ENCODE measurements at places on chromosomes 6 and 20.

- no peak for DNase-seq
Measured at GRCh38 chr20:24747010-24747712, 201.9 kb upstream of the CST7 start.

DNA sequence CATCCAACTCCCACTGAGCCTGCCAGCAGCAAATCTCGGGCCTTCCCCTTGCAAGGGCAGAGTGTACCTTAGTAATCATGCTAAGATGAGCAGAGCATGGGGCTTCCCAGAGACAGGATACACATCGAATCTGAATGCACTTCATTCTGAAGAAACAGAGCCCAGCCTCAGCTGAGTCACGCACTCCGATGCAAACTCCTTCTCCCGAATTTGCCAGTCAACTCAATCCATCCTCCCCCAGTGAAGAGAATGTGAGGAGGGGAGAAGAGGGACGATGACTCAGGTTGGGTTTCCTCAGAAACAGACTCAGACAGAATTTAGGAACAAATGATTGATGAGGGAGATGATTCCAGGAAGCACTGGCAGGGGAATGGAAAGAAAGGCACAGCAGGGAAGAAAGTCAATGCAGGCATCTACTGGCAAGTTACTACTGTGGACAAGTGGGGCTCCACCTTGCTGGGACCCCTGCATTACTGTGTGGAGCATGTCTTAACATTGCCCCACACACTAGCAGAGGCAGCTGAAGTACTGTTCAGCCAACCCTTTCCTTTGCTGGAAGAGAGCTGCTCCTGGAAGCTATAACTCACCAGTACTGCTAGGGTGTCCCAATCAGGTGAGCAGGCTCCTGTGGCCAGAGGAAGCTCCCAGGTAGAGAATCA, 251.6 kb downstream of the ADGB start:
- no peak for DNase-seq

DNA sequence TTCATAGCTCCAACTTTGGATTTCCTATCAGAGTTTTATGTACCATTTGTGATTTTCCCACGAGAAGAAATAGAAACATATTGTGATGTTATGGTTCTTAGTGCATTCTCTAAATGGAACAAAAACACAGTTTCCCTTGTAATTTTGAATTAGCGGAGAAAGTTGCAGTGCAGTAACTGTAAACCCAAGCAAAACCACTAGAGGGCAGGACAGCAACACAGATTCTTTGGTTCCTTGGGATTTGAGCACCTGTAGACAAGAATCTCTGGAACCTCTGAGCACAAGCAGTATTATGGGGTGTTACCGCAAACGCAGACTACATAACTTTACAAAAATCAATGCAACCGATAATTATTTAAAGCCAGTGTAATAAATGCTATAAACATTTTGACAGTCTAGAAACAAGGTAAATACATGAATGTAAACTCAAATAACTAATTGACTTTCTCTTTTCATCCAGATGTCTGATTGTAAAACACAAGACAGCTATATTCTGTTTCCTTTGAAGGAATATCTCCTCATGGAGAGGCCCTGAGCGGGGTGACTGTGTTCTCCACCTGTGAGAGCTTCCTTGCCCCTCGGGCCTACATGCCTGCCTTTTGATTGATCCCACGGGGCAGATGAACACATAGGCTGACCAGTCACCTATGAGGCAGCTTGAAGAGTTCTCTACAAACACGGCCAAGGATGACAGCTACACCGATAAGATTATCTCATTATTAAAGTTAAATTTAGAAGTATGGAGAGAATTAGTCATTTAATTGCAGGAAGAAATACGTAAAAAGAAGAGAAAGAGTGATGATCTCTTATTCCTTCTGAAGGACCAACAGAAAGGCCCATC, 67.5 kb upstream of the COL21A1 start:
- no peak for DNase-seq

DNA sequence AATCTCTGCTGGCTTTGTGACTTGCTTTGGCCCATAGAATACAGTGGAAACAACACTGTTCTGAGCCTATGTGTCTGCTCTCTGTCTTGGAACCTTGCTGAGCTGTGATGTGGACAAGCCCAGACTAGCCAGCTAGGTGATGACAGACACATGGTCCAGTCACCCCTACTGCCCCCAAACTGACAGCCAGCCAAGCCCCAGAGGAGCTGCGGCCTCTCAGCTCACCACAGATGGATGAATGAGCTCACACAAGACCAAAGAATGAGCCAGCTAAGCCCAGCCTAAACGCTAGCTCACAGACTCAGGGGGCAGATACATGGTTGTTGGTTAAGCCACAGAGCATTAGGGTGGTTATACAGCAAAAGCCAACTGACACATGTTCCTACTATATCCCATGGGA, 4.1 kb downstream of the AARS2 start:
- DNase-seq, result no peak

GRCh38 chr6:158481690-158482473, 78.0 kb upstream of the TMEM181 start:
- no peak for DNase-seq

DNA sequence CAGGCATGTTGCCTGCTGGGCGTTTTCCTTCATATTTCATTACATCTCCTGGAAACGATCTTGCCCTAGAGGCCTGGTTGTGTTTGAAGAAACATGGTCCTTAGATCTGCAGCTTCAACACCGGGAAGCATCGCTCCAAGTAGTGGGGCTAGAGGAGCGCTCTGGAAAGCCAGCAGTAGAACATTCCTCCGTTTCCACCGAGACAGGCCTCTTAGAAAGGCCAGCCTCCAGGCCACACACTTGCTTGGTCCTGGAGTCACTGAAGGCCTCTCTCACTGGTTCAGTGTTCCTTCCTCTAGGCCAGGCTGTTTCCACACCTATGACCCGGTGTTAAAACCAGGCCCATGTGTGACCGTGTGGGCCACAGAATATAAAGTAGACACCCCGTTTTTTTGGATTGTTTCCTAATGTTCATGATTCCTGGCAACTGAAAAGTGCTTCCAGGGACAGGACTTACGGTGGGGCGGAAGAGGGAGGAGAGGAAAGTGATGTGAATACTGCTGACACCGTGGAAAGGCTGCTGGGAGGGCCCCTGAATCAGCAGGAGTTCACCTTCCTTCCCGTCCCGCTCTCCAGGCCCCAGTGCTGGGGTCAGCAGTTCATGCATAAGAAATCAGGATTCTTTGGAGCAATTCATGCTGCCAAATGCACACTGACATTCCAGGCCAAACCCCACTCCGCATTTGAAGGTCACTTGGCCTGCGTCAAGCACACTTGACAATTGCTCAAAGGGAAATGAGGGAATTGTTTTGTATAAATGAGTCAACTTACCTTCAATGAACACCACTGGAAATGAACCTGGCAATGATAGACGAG, 83.8 kb downstream of the IYD start:
- no peak for DNase-seq

Data from activated T-helper 1 cell treated with Interleukin-2 at 50 U/mL for 16 hours (primary cell).